CD4-positive, alpha-beta T cell treated with Interleukin-17A for 4 hours (primary cell): ENCODE measurements at places on chromosomes 1 and 21.

GRCh38 chr1:121546830-121547591 lies 362.2 kb downstream of the SRGAP2C start:
- peak; percentile 9 for DNase-seq

DNA sequence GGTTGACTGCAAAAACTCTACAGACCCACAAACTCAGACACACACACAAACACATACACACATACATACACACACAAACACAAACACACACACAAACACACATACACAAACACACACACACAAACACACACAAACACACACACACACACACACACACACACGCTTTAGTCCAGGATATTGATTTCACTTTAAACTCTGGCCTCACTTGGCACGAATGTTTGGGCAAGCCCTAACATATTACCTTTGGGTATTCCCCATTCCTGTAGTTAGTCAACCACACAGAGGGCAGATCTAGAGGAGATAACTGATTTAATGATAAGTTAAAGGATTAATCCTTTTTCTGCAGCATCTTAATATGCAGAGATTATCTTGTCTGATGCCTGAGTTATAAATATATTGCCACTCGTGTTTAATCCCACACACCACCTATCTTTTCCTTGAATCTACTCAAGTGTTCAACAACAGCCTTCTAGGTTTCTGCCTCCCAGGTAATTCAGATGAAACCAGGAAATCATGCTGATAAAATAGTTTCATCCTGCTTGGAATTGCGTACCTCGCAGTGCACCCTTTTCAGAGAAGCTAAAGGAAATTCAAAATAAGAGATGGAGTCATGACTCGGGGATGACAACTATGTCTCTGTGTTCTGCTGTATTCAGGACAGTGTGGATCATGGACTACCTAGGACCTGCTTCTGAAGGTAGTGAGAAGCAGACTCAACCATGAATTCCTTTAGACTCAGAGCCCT lies 14.5 kb upstream of the RUNX1 start:
- no peak for DNase-seq

- no peak for DNase-seq
Measured at GRCh38 chr1:7401814-7402547, 369.1 kb upstream of the VAMP3 start.

DNA sequence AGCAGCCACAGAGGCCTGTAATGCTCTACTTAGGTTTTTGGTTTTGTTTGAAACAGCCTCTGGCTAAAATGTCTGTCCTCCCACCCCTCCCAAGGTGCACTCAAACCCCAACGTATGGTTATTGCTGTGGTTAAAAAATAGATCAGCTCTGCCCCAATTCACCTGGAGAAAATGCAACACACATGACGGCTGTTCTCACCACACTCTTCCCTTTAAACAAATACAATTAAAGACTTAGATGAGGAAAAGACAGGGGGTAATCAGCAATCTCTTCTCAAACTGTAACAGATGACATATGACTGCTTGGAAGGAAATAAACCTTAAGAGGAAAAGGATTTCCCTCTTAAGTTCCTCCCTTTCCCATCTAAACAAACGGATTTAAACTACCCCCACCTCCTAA lies 6.2 kb upstream of the MTMR11 start:
- no peak for DNase-seq

- peak; percentile 91 for DNase-seq
Measured at GRCh38 chr1:24502065-24502708, 449 bp upstream of the RCAN3 start.

GRCh38 chr1:236699366-236699765 lies 13.1 kb downstream of the ACTN2 start:
- DNase-seq, result no peak

- no peak for DNase-seq
Measured at GRCh38 chr1:221573756-221574155, 168.1 kb downstream of the DUSP10 start.

DNA sequence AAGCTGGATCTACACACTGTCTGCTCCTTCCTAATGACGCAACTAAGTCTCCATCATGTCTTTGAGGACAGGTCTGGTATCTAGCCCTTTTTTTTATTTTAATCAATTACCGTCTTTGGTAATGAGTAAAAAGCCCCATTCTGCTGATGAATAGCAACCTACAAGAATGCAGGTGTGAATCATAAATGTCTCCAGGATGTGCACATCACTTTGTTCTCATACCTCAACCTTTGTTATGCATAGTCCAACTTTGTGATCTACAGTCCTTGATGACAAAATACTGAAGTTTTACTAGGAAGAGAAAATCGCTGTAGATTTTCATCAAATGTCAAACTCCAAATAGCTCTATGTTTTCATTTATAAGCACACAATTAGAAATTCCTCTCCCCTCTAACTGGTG lies 39.3 kb downstream of the PLPPR5 start:
- no peak for DNase-seq

GRCh38 chr21:45403825-45404729 lies 888 bp upstream of the COL18A1 start:
- no peak for DNase-seq

- DNase-seq, result no peak
Measured at GRCh38 chr1:85146972-85147359, 53.9 kb downstream of the SYDE2 start.

DNA sequence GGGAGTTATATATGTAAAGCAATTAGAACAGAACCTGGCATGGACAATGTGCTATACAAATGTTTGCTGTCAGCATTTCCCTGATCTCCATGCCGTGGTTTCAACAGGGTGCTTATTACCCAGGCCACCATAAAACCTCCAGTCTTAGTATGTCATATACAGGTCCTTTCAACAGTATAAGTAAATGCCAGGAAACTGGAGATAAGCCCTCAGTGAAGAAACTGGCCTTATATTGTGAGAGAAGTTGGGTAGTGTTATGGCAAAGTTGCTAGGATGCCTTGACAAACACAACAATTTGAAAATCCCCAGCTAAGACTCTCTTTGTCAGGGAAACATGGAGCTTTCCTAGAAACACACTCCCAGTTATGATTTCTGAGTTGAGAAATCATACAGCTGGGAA lies 850.2 kb upstream of the ADAMTS5 start:
- DNase-seq, result no peak

- DNase-seq, result no peak
Measured at GRCh38 chr1:217968085-217968484, 317.0 kb upstream of the RRP15 start.

DNA sequence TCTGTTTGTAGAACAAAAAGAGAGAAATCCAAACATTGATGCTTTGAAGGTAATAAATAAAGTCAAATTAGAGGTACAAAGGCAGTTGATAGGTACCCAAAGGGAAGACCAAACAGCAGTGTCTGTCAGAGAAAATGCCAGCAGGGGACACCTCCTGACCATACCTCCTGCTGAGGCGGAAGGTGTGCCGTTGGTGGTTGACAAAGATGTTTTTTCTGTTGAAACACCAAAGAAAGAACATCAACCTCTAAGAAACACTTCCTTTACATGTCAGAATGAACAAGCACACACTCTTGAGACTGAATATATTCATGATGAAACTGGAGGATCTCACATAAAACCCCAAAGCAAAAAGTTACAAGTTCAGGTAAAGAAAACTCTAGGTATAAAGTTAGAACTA lies 128.3 kb downstream of the MACF1 start:
- no peak for DNase-seq

DNA sequence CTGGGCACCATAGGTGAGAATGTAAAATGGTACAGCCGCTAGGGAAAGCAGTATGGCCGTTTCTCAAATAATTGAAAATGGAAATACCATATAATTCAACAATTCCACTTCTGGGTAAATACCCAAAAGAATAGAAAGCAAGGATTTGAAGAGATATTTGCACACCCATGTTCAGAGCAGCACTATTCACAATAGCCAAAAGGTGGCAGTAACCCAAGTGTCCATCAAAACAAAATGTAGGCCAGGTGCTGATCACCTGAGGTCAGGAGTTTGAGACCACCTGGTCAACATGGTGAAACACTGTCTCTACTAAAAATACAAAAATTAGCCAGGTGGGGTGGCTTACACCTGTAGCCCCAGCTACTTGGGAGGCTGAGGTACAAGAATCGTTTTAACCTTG lies 62.1 kb downstream of the OLIG1 start:
- no peak for DNase-seq

- DNase-seq, result no peak
Measured at GRCh38 chr1:178461104-178461503, 35.7 kb downstream of the CLEC20A start.

GRCh38 chr1:203167026-203167912 lies 8.4 kb downstream of the MYBPH start:
- no peak for DNase-seq
